ENCODE measurements at places on chromosomes 2 and 18.

DNA sequence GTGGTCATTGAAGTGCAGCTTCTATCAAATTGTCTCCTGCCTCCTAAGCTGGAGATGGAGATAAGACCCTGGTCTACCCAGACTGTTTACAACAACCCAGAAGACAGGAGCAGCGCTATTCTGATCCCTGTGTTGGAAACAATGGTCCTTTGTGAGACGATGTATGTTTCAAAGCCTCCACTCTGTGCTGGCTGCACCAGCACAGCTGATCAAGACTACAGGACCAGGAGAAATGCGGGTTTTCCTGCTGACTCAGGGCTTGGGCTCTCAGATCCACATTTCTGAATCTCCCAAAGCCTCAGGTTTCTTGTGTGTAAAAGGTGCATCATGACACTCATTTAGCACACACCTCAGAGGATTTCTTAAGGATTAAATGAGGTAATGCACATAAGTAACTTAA, 92.0 kb downstream of the POU3F3 start:
- DNase-seq: no peak

DNA sequence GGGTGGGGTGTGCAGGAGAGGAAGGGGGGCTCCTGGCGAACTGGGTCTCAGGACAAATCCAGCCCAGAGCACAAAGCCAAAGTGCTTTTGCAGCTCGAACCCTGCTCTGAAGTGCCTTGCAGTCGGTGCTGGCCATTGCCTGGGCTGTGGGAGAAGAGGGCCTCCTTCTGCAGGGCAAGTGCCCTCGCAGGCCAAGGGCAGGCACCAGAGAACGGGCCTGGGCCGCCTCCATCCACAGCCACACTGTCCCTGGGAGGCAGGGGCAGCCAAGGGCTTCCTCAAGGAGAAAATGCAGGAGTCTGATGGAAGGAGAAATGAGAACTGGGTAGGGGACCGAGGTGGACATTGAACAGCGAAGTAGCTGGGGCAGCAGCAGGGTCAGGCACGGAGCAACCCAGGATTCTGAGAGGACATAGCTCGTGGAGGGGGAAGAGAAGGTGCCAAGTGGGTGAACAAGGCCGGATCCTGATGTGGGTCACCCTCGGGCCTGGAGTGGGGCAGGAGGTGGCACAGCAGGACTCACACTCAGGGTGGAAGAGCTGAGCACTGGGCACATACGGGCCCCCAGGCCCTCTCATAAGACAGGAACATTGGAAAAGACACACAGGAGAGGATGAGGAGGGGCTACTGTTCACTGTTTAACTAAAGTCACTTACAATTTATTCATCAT, 312.8 kb upstream of the SALL3 start:
- DNase-seq: no peak

- DNase-seq: no peak
Measured at GRCh38 chr2:42386682-42387081, 25.7 kb upstream of the COX7A2L start.

GRCh38 chr2:71925268-71926088, 222.2 kb downstream of the CYP26B1 start:
- peak; percentile 39 for DNase-seq

- DNase-seq: no peak
Measured at GRCh38 chr2:28752631-28753376, 1.2 kb downstream of the PPP1CB start.

- DNase-seq: no peak
Measured at GRCh38 chr2:215758691-215759090, 254.7 kb downstream of the MREG start.

GRCh38 chr2:112958428-112959108, 19.2 kb upstream of the IL36G start:
- DNase-seq: peak; percentile 36

DNA sequence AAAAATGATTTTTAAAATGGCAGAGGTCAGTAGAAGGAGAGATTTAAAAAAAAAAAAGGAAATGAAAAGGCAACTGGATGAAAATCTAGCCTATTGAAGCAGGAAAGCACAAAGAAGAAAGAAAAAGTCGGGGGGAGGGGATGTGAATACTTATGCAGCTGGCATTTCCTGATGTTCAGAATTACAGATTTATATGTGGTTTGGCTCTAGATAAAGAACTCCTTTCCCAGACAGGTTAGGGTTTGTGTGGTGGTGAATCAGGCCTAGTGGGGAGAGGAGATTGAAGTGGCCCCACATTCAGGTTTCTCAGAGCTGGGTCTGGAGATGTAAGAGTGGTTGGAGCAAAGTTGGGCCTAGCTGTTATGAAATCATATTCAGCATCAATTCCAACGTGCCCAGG, 394.4 kb downstream of the FIGN start:
- DNase-seq: no peak
